OCI-LY7 (cell line): ENCODE measurements at places on chromosomes 12 and 14.
A peak's percentile ranks its signal among the peaks of the same experiment; 100 is the strongest.

- no peak for DNase-seq
Measured at GRCh38 chr12:19695244-19696098, 256.2 kb downstream of the AEBP2 start.

DNA sequence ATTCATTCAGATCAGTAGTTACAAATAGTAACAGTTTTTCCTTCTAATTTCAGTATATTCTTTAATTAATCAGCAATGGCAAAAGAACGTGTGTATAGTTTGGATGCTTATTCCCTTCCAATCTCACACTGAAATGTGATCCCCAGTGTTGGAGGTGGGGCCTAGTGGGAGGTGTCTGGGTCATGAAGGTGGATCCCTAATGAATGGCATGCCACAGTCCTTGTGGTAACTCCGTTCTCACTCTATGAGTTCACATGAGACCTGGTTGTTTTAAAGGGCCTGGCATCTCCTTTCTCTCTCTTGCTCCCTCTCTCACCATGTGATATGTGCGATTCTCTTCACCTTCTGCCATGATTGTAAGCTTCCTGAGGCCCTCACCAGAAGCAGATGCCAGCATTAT lies 18.9 kb upstream of the SYNDIG1L start:
- no peak for DNase-seq

GRCh38 chr12:67910360-67911274 lies 78.6 kb upstream of the IFNG-AS1 start:
- no peak for DNase-seq

DNA sequence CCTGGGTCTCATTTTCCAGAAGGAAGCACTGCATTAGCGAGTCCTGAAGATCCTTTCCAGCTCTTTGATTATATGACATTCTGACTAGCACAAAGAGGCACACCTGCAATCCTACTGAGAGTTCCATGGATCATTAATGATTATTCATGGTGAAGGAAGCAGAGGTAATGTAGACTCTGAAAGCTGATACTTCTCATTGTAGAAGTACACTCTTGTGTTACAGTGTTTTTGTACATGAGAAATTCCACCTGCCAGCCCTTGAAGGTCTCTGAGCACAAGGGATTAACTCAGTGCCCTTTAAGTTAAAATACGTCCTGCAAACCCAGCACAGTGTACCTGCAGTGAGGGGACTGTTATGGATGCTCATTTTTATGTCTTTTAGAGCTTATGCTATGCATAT lies 558.8 kb upstream of the FBXO33 start:
- DNase-seq = no peak

- DNase-seq = no peak
Measured at GRCh38 chr14:51014086-51014485, 69.8 kb upstream of the PYGL start.

- DNase-seq = no peak
Measured at GRCh38 chr12:57134949-57135348, 6.7 kb downstream of the LRP1 start.

DNA sequence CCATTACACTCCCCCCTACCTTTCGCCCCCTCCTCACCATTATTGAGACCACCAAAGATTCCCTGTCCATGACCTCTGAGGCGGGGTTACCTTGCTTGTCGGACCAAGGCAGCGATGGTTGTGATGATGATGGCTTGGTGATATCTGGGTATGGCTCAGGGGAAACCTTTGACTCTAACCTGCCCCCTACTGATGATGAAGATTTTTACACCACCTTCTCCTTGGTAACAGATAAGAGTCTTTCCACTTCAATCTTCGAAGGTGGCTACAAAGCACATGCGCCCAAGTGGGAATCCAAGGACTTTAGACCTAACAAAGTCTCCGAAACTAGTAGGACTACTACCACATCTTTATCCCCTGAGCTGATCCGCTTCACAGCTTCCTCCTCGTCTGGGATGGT lies 350.2 kb downstream of the DIO2 start:
- DNase-seq = no peak

DNA sequence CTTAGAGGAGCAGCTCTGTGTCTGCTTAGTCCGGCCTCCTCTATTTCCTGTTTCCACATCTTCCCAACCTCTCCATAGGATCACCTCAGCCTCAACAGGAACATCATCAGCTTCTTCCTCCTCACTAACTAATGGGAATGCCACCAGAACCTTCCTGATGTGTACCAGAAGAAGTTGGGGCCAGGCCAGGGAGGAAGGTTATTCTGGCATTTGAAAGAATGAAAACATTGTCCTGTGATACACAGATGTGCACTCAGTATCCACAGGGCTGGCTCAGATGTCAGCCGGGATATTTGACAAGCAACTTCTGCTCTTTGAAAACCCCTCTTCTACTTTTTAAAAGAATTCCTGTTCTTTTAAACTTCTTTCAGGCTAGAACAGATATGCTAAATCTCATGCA lies 63.6 kb downstream of the TMEM30B start:
- no peak for DNase-seq

GRCh38 chr12:6952121-6952862 lies 1.1 kb downstream of the PTPN6 start:
- DNase-seq = no peak

- no peak for DNase-seq
Measured at GRCh38 chr14:100442036-100442435, 118.9 kb downstream of the SLC25A47 start.

DNA sequence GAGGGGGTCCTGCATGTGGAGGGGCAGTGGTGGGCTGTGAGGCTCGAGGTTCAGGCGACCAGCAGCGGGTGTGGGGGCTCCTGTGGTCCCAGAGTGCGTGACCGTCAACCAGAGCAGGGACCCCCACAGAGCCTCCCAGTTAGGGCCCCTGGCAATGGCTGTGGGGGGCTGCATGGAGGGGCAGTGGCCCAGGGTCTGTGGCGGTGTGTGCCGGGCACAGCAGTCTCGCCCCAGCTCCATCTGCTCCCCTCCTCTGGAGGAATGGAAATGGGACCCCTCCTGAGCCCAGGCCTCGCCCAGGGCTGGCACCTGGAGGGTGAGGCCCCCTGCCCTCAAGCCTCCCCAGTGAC lies 210.8 kb upstream of the C14orf180 start:
- no peak for DNase-seq

GRCh38 chr14:89707086-89707485 lies 247.4 kb downstream of the EFCAB11 start:
- DNase-seq = no peak

GRCh38 chr12:52185400-52185967 lies 6.3 kb downstream of the KRT80 start:
- no peak for DNase-seq

- DNase-seq = peak; percentile 45
Measured at GRCh38 chr12:81450920-81451739, 308.0 kb downstream of the PPFIA2 start.

- no peak for DNase-seq
Measured at GRCh38 chr14:100372357-100373048, 49.4 kb downstream of the SLC25A47 start.

DNA sequence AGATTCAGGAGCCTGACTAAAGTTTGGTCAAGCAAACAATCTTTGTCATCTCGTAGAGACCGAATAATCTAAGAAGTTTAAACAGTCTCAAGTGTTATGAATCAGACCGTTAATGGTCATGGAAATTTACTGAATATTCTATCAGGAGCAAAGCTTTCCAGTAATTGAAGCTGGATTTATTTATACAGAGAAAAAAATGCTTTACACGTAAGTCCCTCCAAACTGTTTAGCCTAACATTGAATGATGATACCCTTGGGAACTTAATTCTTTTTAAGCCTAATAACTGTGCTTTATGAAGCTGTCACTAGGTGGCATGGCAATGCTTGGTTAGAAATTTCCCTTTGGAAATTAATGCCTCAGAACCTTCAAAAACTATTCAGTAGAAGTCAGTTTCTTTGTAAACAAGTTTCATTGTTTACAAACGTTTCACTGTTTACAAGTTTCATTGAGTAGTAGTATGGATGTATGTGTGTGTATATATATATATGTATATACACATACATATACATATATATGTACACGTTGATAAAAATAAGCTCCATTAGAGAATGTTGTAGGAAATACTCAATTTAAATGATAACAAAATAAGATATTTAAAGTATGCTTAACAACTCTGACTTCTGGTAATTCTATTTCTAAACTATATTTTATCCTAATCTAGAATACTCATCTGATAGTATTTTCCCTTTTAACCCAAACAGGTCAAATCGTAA lies 32.1 kb downstream of the DEPDC4 start:
- peak; percentile 53 for DNase-seq

DNA sequence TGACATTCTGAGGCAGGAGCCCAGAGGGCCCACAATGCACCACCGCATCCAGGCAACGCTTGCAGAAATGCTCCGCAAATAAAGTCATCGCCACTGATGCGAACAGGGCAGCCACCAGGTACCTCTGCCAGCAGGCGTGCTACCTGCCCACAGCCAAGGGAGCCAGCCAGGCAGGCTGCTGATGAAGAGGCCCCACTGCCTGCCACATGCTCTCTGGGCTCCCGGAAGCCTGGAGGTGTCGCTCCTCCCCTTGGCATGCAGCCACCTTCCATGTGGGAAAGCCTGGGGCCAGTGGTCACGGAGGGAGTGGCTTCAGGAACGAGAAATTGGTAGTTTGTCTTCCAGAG lies 14.7 kb downstream of the GPR132 start:
- no peak for DNase-seq

DNA sequence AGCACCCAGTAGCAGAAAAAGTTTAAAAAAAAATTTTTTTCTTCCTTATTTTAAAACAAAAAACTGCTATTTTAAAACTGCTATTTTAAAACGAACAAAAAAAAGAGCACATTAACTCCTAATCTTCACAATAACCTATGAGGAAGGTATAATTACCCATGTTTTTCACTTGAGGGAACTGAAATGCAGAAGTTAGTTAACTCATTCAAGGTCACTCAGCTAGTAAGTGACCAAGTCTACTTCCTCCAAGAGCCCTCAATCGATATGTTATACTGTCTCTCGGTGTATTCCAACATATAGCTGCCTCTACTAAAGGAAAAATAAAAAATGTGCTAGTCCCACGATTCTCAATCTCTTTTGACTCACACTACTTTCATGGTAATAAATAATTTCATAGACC lies 7.8 kb downstream of the RPAP3 start:
- no peak for DNase-seq

GRCh38 chr12:102343361-102344121 lies 136.8 kb downstream of the IGF1 start:
- no peak for DNase-seq

- no peak for DNase-seq
Measured at GRCh38 chr12:48882972-48883304, 17.3 kb upstream of the RND1 start.

- no peak for DNase-seq
Measured at GRCh38 chr14:74495356-74495755, 1.8 kb downstream of the ISCA2 start.

DNA sequence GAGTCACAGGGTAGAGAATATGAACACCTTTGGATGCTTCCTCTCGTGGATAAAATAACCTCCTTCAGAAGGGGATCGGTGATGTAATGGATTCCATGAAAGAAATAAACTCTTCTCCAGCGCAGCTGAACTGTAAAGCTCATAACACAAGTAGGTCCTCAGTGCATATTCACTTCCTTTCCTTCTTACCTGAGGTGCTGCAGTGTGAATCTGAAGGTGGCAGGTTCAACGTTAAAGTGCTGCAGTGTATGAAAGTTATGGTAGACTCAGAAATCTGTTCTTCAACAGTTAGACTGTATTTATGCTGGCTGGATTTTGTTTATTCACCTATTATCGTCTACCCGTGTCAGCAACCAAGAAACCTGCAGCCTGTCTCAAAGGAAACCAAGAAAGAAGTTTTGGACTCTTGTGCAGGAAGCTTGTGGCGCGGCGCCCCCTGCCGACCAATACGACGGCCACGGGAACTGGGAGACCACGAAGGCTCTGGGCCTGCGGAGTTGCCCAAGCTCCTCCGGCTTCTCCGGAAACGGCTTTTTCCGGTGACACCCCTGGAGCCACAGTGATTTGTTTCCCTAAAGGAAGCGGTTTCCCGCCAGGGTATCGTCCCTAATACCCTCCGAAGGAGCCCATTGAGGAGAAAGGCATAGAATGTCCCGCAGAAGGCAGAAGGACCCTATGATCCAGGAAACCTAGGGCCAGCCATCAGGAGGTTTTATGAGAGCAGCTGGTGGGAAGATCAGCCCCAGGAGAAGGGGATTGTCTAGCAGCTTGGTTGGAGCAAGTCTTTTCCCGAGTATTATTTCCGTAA lies 17.6 kb upstream of the RNASE3 start:
- peak; percentile 56 for DNase-seq

- DNase-seq = no peak
Measured at GRCh38 chr14:23042162-23042965, at the start of gene PSMB11. Gene PSMB11, plus strand, starts transcription at chr14:23042212. Its CDS starts 14 bp downstream, at chr14:23042226.

DNA sequence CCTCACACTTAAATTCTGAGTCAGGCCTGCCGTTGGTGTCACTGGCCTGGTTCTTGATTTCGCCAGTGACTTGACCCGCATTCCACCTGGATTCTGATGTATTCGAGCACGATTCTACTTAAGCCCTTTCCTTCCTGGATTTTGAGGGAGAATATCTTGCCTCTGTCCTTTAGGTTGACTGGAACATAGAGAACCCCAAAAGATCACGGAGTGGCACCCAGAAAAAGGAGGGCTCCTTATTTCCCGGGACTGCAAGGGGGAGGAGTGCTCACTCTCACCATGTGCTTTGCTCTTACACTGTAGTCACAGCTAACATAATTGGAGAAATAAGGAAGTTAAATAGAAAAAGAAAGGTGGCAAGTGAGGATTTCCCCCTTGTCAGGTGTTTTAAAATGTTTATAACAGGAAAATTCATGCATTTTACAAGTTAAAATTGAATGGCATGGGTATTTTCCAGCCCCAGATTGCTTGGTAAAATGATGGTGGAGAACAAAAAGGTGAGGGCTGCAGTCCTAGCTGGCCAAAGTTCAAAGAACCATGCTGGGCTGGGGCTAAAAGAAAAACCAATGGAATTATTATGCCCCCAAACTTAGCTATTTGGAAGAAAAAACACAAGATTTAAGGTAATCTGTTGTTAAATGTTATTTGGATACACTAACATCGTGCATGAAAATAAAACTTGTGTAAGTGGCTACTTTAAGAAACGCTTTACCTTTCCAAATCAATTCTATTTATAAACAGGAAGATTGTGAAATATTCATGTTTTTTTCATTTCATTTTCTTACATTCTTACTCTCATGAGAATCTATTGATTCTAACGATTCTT lies 8.9 kb downstream of the FOXA1 start:
- DNase-seq = no peak

- no peak for DNase-seq
Measured at GRCh38 chr12:104600036-104600712, 143.4 kb downstream of the CHST11 start.

GRCh38 chr14:99562856-99563748 lies 40.9 kb downstream of the CCDC85C start:
- no peak for DNase-seq
